ENCODE measurements at places on chromosomes 2 and 18.

DNA sequence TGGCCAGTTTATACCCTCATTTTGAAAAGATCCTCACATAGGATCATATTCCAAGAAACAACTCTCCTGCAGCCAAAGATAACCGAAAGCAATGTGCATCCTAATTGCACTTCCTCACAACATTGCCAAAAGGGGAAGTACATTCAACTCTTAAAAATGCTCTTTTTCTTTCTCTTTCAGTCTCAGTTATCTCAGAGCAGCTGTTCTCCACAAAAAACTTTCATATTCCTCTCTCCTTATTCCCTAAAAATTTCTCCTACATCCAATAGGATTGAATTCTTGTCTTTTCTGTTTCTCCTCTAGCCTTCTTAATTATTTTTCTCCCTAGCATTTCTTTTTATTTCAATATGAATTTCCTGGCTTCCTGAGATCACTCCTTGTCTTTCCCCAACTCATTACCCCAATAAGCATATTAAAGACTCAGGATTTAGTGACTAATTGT lies 7.4 kb upstream of the VRK2 start:
- DNase-seq = no peak

GRCh38 chr2:166960702-166961270 lies 72.5 kb downstream of the XIRP2 start:
- no peak for DNase-seq

- DNase-seq = no peak
Observed at GRCh38 chr2:71846669-71847291, 300.9 kb downstream of the CYP26B1 start.

DNA sequence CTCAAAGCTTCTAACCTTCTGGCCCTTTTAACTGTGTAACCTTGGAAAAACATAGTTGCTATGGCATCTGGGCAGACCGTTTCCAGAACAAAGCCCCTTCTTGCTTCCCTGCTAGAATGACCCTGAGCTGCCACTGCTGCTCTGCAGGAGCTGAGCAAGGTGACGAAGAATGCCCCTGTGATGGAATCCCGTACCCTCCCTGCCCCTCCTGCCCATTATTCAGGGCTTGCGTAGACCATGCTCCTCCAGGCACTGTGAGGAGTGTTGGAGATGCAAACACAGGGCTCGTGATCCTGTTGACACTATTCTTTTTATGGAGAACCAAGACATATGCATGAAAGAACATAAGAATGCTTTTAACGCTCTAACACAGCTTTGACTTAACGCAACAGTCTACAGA lies 191.1 kb downstream of the CDH2 start:
- no peak for DNase-seq

DNA sequence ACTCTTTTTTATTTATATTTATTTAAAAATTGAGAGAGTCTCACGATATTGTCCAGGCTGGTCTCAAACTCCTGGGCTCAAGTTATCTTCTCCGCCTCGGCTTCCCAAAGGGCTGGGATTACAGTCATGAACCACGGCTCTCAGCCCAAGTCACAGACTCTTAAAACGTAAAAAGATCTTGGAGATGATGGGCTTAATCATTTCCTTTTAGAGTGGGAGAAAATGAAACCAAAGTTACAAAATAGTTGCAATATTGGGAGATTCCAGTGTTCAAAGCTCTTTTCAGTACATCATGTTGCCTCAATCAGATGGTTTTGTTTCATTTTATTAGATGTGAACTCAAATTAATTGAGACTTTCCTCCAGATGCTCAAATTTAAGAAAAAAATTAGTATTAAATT lies 151.4 kb upstream of the XPO1 start:
- no peak for DNase-seq

DNA sequence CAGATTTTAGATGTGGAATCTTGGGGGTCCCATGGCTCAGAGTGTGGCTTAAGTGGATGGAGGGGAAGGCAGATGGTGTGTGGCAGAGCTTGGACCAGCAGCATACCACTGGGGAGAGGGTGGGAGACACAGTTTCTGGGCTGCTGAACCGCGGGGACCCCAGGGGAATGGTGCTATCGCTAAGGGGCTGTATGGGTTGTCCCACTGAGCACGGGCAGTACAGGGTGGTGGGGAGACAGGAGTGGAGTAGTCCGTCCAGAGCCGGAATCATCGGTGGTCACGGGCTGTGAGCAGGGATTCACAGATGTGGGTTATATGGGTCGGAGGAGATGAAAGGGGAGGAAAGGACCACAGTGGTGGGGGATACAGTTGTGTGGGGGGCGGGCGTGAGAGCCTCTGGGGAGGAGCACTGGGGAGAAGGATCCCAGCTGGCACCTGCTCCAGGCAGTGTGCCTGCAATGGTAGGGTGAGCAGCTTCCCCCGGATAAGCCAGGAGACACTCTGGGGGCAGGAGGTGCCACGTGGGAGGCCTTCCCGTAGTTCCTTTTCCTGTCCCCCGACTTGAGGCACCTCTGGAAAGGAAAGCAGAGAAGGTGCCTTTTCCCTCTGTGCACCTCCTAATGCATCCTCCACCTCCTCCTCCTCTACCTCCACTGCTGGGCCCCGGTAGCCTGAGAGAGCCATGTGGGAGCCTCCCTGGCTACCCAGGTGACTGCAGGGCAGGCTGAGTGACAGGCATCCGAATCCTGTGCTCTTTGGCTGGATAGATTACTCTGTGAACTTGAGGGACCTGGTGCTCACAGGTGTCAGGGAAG lies 24.9 kb downstream of the IGFBP5 start:
- DNase-seq = no peak

- DNase-seq = no peak
Observed at GRCh38 chr18:37565977-37566478, 430 bp upstream of the CELF4 start.

GRCh38 chr18:68400889-68401288 lies 314.0 kb downstream of the TMX3 start:
- no peak for DNase-seq

GRCh38 chr2:102010902-102011301 lies 19.1 kb downstream of the IL1R2 start:
- no peak for DNase-seq
